ENCODE measurements at places on chromosomes 7 and 10.

DNA sequence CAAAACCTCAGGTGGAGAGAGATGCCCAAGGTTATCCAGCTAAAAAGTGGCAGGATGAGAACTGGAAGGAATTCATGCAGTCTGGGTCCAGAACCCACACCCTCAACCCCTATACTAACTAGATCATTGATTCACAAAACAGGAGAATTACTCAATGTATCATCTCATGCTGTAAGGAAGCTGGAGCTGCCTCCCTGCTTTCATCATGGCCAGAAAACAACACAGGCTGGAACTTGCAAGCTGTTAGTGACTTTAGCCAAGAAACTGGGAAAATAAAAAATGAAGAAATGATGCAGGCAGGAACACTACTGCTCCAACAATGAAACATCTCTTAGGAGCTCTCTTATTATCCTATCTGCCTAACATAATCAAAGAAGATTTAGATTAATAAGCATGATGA lies 619.8 kb upstream of the CELF2 start:
- no peak for DNase-seq

DNA sequence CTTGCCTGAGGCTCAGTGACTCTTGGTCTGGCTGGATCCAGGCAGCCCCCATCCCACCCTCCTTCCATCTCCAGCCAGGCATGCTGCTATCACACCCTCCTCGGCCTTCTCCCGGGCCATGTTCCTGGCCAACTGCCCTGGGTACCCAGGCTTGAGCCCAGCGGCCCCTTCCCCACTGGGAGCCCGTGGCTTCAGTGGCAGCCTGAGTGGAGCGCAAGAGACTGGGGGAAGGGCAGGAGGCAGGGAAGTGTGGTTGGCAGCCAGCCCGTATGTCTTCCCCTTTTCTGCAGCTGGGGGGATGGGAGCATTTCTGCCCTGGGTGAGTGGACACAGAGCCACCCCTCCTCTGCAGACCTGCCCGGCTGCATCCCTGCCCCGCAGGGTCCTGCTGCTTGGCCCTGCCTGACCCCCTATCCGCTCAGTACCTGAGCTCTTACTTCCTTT lies 148.5 kb downstream of the ARHGAP22 start:
- no peak for DNase-seq

DNA sequence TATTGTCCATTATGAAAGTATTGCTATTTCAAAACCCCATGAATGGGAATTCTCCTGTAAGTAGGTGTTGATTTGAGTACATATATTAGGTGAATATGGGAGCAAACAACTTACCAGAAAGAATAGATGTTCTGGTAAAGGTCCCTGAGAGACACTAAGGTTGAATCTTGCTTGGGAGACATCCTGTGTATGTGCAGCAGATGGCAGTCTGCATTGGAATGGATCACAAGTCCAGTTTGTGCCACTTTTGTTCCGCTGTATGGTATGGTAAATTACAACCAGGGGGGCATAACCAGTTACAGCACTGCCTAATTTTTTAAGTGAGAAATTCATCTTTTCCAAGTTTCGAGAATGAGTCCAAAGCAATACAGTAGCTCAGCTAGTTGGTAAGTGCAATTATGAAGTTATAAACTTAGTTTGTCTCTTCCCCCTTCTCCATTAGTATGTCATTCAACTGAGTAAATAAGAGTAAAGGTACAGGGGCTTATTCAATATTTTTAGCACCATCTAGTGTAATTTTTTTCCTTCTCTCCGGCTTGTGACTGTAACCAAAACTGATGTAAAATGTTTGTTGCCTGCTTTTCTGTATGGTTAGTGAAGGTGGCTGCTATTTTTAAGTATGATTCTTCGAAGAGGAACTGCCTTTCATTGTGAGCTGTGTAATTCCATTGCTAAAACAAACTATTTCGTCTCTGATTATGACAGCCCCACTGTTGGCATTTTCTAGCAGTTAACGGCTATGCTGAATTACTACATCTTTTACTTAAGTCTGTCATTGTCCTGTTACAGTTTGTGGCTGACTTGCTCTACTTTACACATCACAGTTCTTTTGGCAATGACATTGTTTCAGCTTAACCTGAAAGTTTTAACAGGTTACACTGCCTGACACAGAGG lies 2.8 kb downstream of the MCU start:
- DNase-seq = no peak

DNA sequence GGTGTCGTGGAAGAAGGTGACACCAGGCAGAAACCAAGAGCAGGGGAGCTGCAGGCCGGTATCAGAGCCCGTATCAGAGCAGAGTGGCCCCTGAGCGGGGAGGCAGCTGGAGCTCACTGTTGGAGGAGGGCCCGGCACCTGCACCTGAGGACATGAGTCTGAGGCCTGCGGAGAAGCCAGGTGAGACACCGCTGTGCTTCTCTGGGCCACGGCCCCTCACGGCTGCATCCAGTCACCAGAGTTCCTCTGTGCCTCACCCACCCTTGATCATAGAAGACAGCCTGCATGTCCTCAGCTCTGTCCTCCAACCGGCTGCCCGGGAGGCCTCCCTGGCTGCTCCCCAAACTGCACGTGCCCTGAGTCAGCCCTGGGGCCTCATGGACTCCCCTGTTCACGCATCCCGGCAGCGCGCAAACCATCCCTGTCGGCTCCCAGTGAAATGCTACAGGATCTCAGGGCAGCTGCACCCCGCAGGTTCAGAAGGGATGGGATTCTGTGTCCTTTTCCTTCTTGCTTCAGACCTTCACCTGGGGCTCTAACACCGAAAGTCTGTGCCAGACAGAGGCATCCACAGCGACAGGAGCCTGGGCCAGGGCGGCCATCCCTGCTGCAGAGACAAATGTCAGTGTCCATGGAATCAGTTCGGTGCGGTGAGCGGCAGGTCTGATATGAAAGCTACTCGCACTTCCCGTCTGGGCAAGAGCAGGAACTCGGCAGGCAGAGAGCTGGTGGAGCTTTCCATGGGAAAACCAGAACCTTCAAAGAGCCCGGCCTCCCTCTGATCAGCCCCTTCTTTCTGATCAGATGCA lies 111.9 kb upstream of the FAM20C start:
- no peak for DNase-seq

- no peak for DNase-seq
Measured at GRCh38 chr10:119700321-119700954, 25.4 kb upstream of the INPP5F start.

- DNase-seq = no peak
Measured at GRCh38 chr10:36349445-36350078, 707.5 kb upstream of the FZD8 start.
